Activated CD4-positive, alpha-beta T cell treated with anti-CD3 and anti-CD28 coated beads for 24 hours (primary cell): ENCODE measurements at places on chromosomes 1 and 21.

DNA sequence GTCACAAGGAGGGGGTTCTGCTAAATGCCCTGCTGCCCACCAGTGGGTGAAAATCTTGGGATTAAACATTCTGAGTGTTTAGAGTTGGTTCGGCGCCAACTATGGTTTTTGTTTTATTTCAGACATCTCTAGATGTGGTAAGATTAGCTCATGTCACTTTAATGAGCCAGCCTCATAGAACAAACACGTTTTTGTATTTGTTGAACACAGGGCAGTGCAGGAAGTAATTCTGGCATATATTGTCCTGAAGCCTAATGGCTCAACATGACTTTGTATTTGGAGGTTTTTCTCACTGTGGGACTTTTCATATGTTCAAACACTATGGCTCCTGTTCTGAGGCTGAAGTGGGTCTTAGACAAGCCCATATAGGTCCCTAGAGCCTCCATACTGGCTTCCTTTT is 107.8 kb downstream of the NGF start:
- DNase-seq = no peak

DNA sequence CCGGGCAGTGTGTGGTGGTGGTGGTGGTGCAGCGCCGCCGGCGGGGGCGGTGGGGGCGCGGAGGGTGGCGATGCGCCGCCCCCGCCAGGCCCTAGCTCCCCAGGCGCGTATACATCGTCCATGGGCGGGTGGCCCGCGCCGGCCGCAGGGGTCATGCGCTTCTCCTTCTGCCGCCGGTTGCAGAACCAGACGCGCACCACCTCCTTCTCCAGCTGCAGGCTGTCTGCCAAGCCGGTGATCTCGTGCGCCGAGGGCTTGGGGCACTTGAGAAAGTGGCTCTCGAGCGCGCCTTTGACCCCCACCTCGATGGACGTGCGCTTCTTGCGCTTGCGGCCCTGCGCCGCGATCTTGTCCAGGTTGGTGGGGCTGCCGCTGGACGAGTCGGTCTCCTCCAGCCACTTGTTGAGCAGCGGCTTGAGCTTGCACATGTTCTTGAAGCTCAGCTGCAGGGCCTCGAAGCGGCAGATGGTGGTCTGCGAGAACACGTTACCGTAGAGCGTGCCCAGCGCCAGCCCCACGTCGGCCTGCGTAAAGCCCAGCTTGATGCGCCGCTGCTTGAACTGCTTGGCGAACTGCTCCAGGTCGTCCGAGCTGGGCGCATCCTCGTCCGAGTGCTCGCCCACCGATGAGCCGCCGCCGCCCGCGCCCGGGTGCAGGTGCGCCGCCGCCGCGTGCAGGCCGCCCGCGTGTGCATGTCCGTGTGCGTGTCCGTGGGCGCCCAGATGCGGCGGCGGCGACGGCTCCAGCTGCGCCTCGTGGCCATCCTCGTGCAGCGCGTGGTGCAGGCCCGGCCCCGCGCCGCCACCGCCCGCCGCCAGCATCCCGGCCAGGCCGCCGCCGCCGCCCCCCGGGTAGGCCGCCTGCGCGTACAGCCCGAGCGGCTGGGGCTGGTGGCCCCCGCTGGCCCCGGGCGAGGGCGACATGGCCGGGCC is 926 bp downstream of the POU3F1 start:
- DNase-seq = no peak

GRCh38 chr1:216627252-216627651 is 96.0 kb downstream of the ESRRG start:
- DNase-seq = no peak

- DNase-seq = no peak
Measured at GRCh38 chr1:101365186-101365585, 128.4 kb downstream of the S1PR1 start.

DNA sequence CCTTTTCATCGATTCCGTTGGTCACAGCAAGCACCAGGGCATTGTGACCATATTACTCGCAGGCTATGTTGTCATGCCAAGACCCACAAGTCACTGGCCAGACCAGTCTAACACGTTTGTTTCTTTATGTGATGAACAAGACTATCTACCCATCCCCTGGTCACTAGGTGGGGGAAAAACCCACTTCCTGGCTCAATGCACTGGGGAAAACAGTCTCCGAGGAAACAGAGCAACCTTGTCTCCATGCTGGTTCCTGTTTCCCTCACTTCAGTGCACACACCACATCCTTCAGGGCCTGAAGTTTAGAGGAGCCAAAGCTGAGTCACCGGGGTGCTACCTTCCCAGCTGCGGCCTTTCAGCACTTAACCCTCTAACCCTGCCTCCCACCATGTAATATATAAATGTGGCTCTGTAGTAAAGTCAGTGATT is 20.9 kb downstream of the ERICH3 start:
- DNase-seq = no peak

DNA sequence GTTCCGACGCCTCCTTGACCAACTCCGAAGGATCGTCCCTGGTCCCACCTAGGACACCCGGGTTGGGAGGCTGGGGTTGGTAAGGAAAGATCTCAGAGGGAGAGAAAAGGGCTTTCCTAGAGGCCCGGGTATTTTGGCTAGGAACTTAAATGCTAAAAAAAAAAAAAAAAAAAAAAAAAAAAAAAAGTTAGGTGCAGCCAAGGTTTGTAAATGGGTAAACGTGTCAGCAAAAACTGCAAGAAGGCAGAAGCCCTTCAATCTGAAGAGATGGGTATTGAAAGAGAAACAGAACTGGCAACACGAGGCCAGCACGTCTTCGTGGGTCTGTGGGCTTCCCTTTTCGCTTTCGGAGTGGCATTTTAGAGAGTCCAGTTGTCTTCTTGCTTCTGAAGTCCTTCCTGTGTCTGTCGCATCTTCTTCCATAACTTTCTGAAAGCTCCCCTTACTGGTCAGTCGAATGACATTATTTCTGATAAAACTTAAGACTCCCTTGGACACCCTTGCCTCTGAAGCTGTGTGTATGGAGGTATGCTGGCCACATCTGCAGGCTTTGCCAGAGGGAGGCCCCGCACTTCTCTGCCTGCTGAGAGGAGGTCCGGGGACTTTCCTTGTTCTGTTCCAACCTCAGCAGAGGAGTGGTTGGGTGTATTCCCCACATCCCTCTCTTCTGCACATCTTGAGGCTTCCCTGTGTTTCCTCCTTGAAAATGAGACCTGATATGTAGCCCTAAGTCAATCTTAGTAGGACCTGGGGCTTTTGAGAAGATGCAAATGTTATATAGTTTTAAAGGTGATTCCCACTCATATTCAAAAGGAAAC is 745 bp downstream of the RCSD1 start:
- DNase-seq = no peak

DNA sequence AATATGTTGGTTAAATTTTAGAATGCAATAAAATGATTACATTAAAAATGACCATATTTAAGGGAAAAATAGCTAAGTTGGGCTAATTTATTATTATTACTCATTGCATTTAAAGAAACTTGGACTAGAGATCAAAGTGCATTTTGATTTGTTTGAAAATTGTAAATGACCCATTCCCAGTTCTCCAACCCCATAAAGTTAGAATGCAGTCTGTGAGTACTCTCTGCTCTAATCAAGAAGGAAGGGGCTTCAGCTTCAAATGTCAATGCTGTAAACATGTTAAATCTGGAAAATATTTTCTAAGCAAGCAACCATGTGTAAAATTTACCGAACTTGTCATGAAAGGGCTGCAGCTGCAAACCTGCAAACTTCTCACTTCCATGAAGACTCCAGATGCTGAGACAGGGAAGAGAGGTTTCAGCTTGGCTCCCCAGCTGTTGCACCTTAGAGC is 232.7 kb downstream of the TTLL7 start:
- DNase-seq = no peak

DNA sequence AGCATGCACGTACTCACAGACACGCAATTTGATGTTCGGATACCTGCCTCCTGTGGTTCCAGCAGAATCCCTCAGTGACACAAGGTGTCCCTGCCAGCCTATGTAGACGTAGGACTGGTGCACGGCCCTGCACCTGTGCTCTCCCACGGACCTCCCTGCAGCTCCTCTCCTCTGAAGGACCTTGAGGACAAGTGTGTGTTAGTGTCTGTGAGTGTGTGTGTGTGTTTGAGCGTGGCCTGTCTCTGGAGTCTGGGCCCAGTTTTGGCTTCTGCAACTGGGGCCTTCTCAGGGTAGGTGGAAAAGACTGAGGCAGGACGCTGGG is 22.5 kb upstream of the DMBX1 start:
- no peak for DNase-seq

- no peak for DNase-seq
Measured at GRCh38 chr1:170872663-170873062, 62.7 kb upstream of the MROH9 start.

GRCh38 chr1:5711956-5712645 is 280.1 kb downstream of the NPHP4 start:
- DNase-seq = no peak

GRCh38 chr1:60866917-60867531 is 215.3 kb upstream of the NFIA start:
- no peak for DNase-seq
